ENCODE measurements at places on chromosomes 12 and 14.

DNA sequence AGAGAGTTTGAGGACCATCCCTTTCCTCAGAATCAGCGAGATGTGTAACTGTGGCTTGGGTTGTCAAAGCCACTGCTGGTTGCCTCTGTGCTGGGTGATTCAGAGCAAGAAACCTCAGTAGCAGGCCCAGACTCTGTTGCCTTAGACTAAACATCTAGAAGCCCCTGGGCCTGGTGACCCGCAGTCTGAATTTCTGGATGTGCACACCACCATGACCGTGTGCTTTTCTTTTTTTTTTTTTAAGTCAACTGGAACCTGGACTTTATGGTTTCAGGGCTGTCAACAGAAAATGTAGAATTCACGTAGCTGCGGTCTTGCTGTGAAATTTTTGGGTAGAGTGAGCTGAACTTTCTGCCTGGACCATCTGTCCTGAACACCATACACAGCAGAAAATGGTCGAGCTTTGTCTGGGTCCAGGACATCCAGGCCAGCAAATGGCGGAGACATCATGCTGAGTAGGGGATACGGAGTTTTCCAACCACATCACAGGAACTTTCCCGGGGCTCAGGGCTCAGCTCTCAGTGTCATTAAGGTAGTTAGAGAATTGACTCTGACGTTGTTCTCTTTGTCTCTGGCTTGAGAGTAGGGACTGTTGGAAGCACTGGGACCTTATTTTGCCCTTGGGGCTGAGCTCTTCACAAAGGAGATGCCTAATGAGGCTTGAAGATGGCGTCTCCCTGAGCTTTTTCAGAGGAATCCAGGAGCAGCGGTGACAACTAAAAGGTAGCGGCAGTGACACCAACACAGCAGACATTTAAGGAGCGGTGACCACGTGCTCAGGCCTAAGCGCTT lies 23.0 kb upstream of the BATF start:
- DNase-seq: no peak

DNA sequence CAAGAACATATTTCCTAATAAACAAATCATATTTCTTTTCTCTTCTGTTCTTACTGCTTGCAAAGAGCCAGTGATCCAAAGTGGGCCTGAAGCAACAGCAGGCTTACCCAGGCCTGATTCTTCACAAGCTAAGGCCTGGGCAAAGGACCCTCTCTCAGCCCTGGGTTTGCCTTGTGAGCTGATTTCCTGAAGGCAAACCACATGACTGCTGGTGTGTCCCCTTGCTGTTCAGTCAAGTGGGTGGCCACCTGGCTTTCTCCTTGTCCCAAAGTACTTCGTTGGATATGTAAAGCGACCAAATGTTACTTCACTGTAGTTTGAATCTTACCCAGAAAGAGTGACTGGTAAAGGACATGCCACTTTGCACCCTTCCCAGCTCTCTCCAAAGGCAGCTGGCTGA lies 392.9 kb downstream of the ZFP36L1 start:
- DNase-seq: no peak

- DNase-seq: no peak
Measured at GRCh38 chr12:108633081-108633533, 587 bp downstream of the SELPLG start.

DNA sequence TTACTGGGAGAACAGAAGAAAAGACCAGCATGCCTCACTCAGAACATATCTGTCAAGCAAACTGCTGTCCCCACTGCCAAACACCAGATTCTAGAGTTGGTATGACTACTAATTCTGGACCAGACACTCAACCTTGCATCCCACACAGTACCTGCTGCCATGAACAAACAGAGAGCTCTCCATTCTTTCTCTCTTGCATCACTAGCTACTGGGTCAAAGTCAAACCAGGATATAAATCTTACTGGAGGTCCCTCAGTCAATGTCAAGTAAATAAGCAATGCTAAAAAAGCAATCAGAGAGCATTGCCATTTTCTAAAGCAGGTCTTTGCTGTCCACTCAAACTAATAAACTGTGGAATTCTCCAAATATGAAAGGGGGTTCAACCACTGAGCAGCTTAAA lies 452.4 kb upstream of the SEL1L start:
- DNase-seq: no peak

GRCh38 chr12:132677492-132677891 lies 9.7 kb downstream of the POLE start:
- no peak for DNase-seq

- no peak for DNase-seq
Measured at GRCh38 chr12:50564237-50564947, 59.6 kb downstream of the DIP2B start.

DNA sequence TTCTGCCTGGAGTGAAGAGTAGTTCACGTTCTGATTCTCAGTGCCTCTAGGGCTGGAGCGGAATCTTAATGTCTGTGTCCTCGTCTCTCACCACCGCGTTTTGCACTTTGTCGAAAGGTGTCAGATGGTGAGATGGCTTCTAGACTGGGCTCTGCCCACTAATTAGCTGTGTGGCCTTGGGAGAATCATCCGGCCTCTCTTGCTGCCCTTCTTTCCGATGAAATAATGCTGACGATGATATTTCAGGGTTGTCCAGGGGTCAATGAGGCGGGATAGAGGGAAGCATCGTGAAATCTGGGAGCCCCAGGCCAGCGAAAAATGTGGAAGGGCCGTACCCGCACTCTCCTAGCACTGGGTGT lies 811 bp upstream of the GALNT16 start:
- DNase-seq: no peak

- no peak for DNase-seq
Measured at GRCh38 chr12:71282020-71282419, 124.2 kb upstream of the TSPAN8 start.

DNA sequence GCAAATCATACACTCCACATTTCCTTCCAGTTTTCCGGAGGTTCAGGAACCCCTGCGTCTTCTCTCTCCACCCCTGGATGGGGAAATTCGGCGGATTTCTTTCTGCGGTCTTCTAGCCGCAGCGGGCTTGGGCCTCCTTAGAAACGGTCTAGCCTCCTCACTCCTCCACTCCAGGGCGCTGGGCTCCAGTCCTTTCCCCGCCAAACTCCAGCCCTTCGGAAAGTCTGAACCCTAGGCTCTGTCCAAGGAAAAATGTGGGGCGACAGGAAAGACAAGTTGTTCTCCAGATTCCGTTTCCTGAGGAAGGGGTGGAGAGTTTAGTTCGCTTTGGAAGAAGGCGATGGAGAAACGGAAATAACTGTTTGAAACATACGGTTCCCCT lies 1.4 kb upstream of the HOXC10 start:
- DNase-seq: no peak

DNA sequence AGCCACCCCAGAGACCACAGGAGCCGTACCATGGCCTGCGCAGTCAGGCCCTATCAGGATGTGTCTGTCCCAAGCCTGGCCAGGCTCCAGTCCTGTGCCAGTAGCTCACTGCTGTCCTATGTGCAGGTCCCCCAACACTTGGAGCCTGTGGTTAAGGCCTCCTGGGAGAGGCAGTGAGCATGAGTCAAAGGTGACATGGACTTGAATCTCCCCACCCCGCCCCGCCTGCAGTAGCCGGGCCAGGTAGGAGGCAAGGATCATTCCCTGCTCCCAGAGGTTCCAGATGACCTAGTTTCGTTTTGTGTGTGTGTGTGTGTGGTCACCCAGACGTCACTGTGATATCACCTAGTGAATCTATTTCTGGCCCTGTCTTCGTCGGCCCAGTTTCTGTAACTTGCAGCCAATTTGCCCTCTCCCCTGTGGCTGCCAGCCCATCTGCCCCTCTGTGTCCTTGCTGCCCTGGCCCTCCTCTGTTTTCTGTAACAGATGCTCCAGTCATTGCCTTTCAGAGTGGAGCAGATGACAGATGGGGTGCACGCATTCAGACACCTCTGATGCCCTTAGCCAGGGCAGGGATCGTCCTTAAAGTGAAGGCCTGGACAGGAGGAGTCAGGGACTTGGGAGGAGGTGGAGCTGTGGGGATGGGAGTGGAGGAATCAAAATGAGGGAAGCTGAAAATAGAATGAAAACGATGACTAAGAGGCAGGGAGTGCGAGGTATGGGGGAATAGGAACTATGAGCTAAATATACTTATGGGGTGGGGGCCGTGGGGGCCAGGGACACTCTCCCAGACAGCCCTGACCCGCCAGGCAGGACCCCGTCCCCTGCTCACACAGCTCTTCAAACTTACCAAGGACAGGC lies 37.4 kb downstream of the SLC6A12 start:
- DNase-seq: peak; percentile 10

GRCh38 chr12:89187507-89187906 lies 164.8 kb downstream of the DUSP6 start:
- no peak for DNase-seq

DNA sequence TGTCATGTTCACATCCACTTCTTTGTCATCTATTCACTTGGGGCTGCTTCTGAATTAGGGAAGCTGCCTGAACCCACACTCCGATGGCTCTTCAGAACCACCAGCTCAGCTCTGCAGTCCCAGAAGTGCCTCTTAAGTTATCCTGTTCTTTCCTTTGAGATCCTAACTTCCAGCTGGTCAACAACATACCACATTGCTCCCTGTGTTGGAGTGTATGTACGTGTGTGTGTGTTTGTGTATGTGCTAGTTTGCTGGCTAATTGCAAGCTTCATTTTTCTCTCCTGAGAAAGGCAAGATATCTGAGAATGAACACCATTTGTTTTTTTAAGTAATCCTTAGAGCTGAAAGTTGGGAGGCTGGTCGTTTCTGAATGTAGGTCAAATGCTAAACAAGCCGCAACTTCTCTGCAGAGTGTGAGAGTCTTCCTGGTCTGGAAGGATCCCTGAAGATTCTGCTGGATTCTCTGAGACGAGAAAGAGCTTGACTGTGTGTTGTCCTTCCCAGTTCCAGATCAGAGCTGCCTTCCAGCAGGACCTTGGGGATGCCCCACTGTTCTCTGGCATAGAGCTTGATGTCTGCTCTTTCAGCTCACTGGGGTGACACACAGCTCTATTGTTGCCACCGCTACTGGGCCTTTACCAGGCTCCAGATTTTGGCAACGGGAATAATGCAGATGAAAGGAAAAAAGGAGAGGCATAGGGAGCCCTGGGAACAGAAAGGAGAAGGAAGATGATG lies 839 bp downstream of the GSG1 start:
- no peak for DNase-seq

GRCh38 chr14:69886453-69887242 lies 7.4 kb downstream of the SMOC1 start:
- no peak for DNase-seq

DNA sequence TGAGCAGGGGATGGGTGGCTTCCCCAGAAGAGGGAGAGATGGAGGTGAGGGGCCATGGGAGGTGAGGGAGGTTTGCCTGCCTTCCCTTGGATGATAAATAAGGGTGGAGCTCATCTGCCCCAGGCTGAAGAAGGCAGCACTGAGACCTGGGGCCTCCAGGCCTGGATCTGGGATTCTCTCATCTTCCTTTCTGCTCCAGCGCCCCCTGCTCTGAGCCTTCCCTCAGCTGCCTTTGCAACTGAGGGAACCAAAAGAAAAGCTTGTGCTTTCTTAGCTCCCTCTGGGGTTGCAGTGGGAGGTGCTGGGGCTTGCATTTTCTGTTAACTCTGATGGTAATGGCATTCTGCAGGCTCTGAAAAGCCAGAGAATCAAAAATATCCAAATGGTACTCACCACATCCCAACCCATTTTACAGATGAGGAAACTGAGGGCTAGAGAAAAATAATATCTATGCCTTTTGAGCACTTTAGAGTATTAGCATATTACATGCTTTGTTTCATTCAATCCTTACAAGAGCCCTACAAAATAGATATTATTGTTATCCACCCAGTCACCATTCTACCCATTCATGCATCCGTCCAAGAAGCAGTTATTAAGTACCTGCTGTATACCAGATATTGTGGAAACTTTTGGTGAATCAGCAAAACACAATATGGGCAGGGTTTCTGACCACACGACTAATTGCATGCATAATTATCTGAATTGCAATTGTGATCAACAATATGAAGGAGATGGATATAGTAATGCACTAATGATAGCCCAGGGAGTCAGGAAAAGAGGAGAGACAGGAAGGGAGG lies 102.2 kb downstream of the WSCD2 start:
- DNase-seq: no peak

DNA sequence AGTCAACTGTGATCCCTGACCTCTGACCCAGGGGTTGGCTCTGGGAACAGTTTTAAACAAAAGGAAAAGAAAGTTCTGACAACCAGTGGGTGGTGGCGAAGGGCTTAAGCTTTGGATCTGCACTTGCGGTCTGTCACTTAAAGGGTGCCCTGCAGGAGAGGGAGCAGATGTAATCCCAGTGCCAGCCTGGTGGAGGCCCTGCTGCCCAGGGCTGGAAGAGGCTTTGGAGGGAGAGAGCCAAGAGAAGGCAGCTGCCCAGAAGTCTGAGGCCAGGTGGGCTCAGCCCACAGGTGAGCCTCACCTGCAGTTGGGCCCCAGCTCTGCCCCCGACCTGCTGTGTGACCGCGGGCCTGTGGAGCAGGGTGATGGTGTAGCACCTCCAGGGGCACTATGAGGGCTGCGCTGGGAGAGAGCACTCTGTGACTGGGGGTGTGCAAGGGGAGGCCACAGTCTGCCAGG lies 19.1 kb downstream of the SH2B3 start:
- DNase-seq: no peak

DNA sequence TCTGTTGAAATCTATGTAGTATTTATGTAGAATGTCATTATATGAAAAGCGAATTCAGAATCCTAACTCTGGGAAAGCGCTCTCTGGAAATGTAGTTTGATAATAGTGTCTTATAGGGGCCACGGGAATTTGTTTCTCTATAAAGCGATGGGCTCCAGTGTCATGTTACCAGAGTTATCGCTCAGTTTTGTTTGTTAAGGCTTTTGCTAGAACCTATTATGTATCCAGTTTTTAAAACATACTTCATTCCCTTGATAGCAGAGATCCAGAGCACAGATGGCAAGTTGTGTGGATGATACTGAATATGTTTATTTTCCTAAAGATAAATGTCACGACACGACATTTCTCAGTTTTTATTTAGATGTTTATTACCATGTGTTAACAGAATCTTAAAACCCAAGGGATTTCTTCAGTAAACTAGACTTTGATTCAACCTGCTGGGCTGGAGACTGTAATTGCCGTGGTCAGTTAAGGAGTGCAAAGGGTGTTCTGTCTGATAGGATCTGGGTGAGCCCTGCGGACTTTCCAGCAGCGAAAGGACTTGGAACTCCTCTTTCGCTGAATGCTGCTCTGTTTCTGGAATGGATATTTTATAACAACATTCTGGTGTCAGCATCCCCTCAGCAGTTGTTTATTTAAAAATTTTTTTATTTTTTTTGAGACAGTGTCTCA lies 1.7 kb upstream of the DNAH10 start:
- no peak for DNase-seq
